ENCODE measurements at places on chromosomes 5 and 9.

DNA sequence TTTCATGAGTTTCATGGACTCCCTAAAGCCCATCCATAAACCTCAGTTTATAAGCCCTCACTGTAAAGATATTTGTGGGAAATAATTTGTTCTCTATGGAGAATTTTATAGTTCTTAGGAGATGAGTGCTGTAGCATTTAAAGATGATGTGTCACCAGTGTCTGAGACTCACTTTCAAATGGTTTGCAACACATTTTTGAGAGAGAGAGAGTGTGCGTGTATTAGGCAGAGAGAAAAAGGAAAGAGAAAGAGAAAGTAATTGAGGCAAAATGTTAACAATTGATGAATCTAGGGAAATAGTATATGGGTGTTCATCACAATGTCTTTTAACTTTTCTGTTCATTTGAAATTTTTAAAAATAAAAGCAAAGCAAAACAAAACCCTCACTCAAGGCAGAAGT lies 479.0 kb downstream of the ZSWIM6 start:
- DNase-seq: no peak

DNA sequence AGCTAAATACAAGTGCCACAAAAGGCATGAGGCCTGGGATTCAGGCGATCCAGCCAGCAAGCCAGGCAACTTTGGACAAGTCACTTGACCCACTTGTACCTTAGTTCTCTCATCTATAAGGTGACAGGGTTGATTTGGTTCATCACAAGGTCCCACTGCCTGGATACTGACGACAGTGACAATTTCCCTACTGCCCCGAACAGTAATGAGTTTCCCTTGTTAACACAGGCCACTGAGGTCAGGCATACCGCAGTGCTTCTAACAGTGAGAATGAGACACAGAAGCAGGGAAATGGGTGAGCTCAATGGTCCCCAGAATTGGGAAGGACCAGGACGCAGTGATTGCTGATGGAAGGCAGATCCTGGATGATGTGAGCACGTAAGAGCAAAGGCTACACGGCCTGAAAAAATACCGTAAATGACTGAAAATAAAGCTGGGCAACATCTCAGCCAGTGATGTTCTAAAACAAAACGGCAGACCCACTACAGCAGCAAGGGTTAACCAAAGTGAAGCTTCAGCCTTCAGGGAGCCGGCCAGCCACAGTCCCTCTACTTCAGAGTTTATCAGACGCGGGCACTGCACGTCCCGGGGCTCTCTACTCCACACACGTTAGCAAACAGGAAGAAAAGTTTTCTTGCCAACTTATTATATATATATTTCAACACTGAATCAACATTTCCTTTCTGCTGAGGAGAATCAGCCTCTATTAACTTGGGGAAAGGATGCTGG lies 846 bp downstream of the MGAT1 start:
- DNase-seq: no peak

DNA sequence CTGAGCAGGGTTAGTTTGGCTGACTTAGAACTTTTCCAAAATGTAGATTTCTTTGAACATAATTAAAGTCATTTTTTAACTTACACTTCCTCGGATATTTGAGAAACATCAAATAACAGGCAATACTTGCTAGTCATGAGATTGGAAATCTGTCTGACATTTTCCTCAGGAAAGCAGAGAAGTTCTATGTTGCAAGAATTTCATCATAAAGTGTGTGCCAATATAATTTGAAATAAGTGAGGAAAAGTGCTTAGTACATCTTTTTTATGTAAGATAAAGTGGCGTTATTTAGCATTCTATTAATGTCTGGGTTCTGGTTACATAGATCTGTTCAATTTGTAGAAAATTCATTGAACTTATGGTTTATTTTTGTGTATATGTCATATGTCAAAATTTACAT lies 48.7 kb upstream of the C5orf47 start:
- DNase-seq: no peak

GRCh38 chr5:123545506-123545905 lies 33.5 kb downstream of the CSNK1G3 start:
- DNase-seq: peak; percentile 18

DNA sequence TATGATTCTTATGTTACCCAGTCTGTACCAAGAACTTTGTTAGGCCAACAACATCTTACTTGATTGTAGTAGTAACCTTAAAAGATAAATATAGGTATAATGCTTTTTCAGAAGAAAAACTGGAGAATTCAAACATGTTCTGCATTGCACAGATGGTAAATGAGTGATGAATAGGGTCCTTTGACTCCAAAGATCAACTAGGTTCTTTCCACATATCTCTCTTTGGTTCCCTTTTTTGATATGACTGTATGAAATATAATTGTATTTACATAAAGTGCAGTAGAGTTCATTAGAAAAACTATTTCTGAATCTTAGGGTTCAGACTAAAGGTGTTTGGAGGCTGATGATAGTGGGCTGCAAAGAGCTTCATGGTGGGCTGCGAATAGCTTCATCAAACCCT lies 150.5 kb upstream of the CDKN2B start:
- DNase-seq: no peak

DNA sequence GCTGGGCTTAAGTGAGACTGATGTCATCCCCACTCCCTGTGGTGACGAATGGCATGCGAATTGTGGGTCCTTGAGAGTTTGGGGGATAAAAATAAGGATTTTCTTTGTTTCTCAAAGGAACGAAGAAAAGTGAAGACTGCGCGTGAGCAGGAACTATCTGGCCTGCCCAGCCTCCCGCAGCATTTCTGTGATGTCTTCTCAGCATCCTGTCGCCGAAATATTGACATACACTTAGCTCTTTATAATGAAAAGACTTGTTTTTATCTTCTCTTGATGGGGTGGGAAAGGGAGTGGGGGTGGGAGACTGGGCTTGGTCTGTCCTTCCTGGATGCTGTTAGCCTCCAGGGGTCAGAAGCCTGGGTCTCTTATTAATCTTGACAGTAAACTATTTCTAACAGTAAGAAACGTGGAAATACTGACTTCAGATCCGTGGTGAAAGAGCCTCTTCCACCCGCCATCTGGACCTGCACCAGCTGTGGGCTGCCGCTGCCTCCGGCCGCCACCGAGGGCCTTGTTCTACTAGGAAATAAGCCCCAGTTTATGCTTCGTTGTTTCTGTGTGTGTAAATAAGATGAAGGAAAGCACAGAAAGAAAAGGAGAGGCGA lies 239.6 kb downstream of the FANCC start:
- no peak for DNase-seq

GRCh38 chr5:607541-608428 lies 4.4 kb upstream of the CEP72 start:
- DNase-seq: no peak

Data from naive thymus-derived CD4-positive, alpha-beta T cell (primary cell).